Left hindlimb (tissue), 1 donor: ENCODE measurements at places on chromosomes 4 and X.

GRCh38 chrX:109830157-109830703 lies 97.2 kb upstream of the ACSL4 start:
- no peak for DNase-seq

- DNase-seq = no peak
Observed at GRCh38 chr4:155085843-155086530, 122.4 kb upstream of the NPY2R start.

DNA sequence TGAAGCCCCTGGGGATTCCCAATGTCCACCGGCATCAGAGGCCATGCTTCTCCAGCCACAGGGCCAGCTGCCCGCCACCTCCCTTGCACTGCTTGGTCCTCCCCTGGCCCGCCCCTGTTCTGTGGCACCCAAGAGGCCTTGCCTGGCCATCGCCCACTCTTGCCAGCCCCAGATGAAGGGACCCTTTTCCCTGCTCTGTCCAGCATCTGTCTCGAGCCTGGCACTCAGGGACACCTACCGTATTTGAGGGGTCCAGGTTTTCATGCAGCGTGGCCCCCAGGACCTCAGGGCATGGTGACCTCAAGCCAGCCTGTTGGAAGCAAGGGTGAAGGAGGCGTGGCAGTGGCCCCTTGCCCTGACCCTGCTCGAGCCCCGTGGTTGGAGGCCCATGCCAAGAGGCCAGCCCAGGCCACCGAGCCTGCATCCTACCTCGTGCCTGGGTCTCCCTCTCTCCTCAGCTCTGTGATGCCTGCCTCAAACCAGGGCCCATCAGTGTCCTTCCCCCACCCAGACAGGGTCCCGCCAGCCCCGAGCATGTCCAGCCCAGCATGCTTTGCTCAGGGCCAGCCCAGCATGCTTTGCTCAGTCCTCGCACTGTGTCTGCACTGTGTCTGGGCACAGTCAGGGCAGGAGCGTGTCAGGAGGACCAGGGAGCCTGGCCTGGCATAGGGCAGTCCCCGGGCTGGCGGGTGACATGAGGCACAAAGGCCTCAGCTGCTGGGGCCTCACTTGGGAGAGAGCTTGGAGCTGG lies 14.3 kb upstream of the FGFR3 start:
- DNase-seq = no peak

- no peak for DNase-seq
Observed at GRCh38 chrX:10074241-10074941, 82.4 kb upstream of the CLCN4 start.

GRCh38 chr4:64520421-64520820 lies 111.2 kb upstream of the TECRL start:
- no peak for DNase-seq

DNA sequence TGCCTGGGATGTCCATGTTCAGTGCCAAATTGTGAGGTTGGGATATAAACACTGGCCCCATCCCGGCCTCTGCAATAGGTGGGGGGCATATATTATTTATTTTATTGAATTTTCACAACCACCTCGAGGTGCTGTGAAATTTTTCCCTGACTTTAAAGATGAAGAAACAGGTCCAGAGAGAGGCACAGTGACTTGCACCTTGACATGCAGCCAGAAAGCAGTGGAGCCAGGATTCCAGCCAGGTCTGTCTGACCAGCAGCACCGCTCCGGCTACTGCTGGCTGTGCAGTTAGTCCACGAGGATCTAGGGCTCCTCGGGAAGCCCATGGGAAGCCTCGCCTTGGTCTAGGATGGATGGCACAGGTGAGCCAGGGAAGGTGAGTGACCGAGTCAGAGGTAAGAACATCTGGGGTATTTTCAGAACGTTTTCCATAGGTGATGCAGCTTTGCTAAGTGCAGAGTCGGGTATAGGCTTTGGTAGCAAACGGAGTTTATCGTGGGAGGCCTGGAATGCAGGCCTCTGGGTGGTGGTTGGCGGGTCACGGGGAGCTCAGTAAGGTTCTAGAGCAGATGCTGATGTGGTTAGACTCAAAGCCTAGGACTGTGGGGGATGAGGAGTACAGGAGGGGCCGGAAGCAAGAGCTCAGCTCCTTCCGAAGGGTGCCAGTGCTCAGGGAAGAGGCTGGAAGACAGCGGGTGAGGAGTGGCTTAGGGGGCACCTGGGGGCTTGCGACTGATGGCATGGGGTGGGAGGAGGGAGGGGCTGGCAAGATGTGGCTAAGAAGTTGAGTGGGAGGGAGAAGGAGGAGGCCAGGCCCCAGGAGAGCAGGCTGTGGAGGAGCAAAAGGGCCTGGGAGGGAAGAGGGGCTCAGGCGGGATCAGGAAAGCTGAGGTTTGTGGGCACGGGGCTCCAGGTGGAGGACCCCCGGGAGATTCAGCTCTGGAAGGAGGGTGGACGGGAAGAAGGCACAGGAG lies 107.7 kb upstream of the LRPAP1 start:
- DNase-seq = no peak

DNA sequence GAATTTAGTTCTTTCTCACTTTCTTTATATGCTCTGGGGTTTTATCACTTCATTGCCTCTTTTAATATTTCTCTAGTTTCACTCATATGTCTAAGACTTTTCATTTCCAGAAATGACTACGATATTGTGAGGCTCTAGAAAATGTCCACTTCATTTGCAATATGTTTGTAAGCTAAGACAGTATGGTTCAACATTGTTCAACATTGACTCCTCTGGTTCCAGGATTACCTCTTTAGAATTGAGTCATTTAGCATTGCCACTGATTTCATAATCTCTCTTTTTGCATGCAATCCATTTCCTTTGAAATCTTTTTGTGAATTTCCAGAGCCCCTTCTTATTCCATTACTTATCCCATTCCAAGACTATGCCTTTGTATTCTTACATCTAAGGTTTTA lies 32.3 kb downstream of the BBS12 start:
- DNase-seq = no peak
